ENCODE measurements at places on chromosomes 12 and 14.

GRCh38 chr12:48907245-48907644 lies 18.0 kb downstream of the FKBP11 start:
- DNase-seq = no peak

DNA sequence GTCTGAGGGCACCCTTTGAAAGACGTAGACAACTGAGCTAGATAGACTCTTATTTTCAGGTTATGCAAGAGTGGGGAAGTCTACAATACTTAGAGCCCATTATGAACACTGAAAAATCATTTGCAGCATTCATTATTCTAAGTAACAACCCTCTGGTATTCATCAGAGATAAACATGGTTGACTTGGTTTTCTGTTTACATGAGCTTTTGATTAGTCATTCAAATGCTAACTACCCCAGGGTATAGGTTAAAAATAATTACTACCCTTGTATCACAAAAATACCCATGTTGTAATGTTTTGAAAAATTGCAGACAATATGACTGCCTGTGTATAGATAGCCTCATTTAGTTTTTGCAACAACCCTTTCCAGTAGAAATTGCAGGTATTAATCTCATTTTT lies 78.5 kb downstream of the PPFIBP1 start:
- no peak for DNase-seq

- no peak for DNase-seq
Measured at GRCh38 chr12:96046543-96047228, 11.3 kb upstream of the LTA4H start.

DNA sequence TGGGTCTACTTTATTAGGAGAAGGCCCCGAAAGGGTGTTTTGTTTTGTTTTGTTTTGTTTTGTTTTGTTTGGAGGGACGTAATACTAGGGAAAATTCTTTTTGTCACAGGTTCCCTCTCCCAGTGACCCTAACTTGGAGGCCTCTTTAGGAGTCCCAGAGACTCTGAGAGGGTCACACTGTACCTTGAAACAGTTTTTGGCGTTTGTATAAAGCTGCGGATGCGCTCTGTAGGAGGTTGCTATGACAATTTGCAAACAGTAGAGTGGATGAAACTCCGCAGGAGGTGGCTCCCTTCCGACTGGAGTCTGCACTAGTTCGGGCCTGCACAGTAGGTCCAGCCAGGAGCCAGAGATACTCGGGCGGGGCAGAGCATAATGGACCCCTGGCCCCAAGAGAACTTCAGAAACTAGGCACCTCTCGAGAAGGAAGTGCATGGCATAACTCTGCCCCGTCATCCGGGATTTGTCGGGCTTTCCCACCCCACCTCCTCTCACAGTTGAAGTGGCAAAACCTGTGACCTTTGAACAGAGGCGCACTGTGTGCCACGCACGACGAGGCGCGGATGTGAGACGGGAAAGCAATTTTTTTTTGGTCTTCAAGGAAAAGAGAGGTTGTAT lies 1.3 kb upstream of the DYRK2 start:
- peak; percentile 58 for DNase-seq

DNA sequence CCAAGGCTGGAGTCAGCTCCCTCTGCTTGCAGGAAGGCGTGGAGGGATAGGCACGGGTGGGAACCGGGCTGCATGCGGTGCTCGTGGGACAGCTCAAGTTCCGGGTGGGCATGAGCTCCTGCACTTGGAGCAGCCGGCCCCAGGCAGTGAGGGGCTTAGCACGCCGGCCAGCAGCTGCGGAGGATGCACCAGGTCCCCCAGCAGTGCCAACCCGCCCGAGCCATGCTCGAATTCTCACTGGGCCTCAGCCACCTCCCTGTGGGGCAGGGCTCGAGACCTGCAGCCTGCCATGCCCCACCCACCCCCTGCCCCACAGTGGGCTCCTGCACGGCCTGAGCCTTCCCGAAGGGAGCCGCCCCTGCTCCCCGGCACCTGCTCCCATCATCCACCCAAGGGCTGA lies 1501.8 kb downstream of the AACS start:
- DNase-seq = no peak

DNA sequence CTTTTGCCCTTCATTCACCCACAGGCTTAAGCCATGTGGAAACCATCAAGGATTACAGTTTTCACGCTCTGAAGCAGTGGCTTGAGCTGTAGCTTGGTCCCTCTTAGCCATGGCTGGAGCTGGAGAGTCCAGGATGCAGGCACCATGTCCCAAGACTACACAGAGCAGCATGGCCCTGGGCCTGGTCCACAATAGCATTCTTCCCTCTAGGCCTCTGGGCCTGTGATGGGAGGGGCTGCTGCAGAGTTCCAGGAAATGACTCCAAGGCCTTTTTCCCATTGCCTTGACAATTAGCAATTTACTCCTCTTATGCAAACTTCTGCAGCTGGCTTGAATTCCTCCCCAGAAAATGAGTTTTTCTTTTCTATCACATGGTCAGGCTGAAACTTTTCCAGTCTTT lies 211.3 kb downstream of the RERGL start:
- DNase-seq = no peak
